ENCODE measurements at places on chromosomes 7 and 10. TPM values are rescaled to one million over a fixed set of nuclear protein-coding genes. Genes with fewer than 3 reads are reported as not detected.

NYAP1 gene
- not detected for total RNA-seq

CUTC gene
- total RNA-seq: 113 TPM

CLDN3 gene
- total RNA-seq: 5.0 TPM

DNA sequence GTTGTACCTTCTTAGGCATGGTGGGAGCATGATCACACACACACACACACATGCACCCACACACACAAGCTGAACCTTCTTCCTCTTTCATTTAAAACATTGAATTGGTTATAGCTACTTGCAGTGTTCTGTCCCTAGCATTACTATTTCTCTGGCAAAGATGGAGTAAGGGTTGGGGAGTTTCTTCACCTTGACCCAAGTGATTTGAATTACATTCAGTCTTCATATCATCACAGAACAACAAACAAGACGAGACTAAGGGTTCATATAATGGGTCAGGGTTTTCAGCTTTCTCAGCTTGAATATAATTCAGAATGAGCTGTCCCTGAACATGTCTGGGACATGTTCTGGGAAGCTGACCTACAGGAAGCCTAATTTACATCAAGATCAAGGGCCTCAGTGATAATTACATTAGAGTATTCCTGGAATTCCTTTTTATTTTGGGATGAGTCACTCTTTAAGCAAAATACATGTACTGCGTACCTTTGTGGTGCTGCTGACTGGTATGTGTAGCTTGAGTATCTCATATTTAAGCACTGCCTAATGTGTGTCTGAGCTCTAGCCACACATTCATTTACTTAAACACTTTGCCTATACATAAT, 213.5 kb upstream of the TMEM229A start:
- H3K4me1 ChIP-seq: no peaks in the 10 kb centered on the region
- no peak for DNase-seq
- H3K27ac ChIP-seq: no peak overlapping the region
- H3K27me3 ChIP-seq: no peaks in the 10 kb centered on the region

GRCh38 chr10:102605712-102606111, 38.6 kb upstream of the TRIM8 start:
- H3K4me3 ChIP-seq: no peak overlapping the region
- no peaks in the 10 kb centered on the region for H3K36me3 ChIP-seq
- H3K27me3 ChIP-seq: no peaks in the 10 kb centered on the region
- no peak overlapping the region for H3K27ac ChIP-seq
- H3K4me1 ChIP-seq: peaks cover 55% of the 10 kb centered on the region

DNA sequence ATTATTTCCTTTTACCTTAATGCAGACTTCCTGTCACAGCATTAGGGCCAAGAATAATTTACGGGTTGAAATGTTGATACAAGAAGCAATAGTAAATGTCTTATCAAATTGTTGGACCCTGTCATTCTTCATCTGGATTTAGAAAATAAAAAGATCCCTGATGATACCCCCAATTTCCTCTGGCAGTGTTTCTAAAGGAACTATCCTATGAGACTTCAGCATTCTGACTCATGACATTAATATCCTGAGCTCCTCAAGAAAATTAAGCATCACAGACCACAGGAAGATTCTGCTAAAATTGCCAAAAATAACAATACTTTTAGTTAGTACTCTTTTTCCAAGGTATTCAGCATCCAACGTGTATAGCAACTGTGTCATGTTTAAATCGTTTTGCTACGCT, 490.5 kb upstream of the ANKRD30A start:
- no peaks in the 10 kb centered on the region for H3K4me1 ChIP-seq
- H3K36me3 ChIP-seq: no peaks in the 10 kb centered on the region
- no peaks in the 10 kb centered on the region for H3K27me3 ChIP-seq
- H3K4me3 ChIP-seq: no peak overlapping the region
- no peak for DNase-seq
- H3K27ac ChIP-seq: no peak overlapping the region

GRCh38 chr10:77925795-77926565, 575 bp downstream of the DLG5 start:
- DNase-seq: peak; percentile 67
- peaks cover 23% of the 10 kb centered on the region for H3K4me1 ChIP-seq
- peak overlapping the region; percentile 63 for H3K4me3 ChIP-seq

- no peaks in the 10 kb centered on the region for H3K4me1 ChIP-seq
- DNase-seq: no peak
- H3K27ac ChIP-seq: no peak overlapping the region
- no peaks in the 10 kb centered on the region for H3K36me3 ChIP-seq
- H3K27me3 ChIP-seq: no peaks in the 10 kb centered on the region
These were observed 3.8 kb upstream of the TECTB start for GRCh38 chr10:112279433-112279832.

DNA sequence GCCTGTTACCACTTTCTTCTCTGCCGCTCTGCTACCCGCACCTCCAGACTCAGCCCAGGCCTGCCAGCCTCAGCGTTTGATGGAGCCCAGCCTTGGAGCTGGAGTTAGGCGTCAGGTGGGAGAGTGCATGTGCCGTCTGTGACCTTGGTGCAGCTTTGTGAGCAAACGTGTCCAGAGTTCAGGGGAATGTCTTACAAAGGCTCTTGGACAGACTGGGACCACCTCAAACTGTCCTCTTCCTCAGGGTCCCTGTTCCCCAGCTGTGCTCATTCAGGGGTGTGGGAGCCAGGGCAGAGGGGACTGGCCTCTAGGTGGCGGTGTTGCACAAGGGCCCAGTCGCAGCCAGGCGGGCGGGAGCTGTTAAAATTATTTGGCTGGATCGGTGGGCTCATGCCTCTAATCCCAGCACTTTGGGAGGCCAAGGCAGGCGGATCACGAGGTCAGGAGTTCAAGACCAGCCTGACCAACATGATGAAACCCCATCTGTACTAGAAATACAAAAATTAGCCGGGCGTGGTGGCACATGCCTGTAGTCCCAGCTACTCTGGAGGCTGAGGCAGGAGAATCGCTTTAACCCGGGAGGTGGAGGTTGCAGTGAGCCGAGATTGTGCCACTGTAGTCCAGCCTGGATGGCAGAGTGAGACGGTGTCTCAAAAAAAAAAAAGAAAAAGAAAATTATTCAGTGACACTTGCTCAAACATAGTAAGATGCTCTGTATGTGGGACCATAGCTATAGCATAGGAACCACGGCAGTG, 89.2 kb downstream of the ADCY1 start:
- DNase-seq: no peak
- no peak overlapping the region for H3K4me3 ChIP-seq
- no peaks in the 10 kb centered on the region for H3K27me3 ChIP-seq
- H3K27ac ChIP-seq: no peak overlapping the region
- no peaks in the 10 kb centered on the region for H3K4me1 ChIP-seq
- no peaks in the 10 kb centered on the region for H3K36me3 ChIP-seq

All from gastrocnemius medialis (tissue), 4 donors.